ENCODE measurements at places on chromosomes 16 and 17. TPM values are rescaled to one million over a fixed set of nuclear protein-coding genes. Genes with fewer than 3 reads are reported as not detected.

DNA sequence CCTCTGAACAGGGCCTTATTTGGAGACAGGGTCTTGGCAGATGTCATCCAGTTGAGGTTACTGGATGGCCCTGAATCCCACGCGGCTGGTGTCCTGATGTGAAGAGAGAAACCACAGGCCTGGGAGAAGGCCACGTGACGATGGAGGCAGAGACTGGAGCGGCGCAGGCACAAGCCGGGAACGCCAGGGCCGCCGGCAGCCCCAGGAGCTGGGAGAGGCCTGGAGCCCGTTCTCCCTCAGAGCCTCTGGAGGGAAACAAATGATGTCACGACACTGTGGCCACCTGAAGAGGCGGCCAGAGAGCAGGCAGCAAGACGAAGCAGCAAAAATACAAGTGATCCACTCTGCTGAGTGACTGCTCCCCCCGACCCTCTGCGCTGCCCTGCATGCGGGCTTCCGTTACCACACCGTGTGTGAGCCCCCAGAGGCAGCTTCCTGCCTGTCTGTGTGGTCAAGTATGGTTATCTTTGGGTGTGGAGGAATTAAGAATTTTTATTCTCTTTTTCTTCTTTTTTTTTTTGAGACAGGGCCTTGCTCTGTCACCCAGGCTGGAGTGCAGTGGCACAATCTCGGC is 11.6 kb downstream of the CD7 start:
- H3K36me3 ChIP-seq = no peaks in the 10 kb centered on the region
- H3K27ac ChIP-seq = no peak overlapping the region
- no peak overlapping the region for H3K4me3 ChIP-seq
- no peaks in the 10 kb centered on the region for H3K27me3 ChIP-seq

- no peaks in the 10 kb centered on the region for H3K27me3 ChIP-seq
- H3K4me3 ChIP-seq = no peak overlapping the region
- DNase-seq = no peak
- H3K27ac ChIP-seq = no peak overlapping the region
Measured at GRCh38 chr16:6751191-6751590, 581.5 kb upstream of the RBFOX1 start.

- H3K27me3 ChIP-seq = no peaks in the 10 kb centered on the region
- H3K4me3 ChIP-seq = no peak overlapping the region
- peak; percentile 38 for DNase-seq
- no peaks in the 10 kb centered on the region for H3K4me1 ChIP-seq
Measured at GRCh38 chr16:22683730-22684573, 130.0 kb upstream of the HS3ST2 start.

DNA sequence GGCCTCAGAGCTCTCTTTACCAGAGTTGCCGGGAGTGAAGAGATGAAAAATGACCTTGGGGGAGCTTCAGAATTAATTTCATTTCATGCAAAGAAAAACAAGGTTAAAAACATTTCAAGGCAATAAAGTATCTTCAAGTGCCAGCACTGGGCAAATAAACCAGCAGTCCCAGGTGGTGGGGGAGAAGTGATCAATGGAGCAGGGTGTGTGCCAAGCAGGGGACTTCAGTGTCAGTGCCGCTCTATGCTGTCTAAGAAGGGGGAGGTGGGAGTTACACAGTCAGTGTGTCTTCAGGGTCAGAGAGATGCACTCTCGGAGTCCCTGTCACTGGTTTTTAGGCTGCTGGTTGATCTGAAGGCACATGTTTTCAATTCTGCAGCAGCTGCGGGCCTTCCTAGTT is 57.2 kb upstream of the MGAT5B start:
- no peaks in the 10 kb centered on the region for H3K27me3 ChIP-seq
- H3K36me3 ChIP-seq = no peaks in the 10 kb centered on the region
- H3K27ac ChIP-seq = no peak overlapping the region
- no peak for DNase-seq

- H3K4me1 ChIP-seq = peaks cover 12% of the 10 kb centered on the region
- DNase-seq = no peak
- H3K27ac ChIP-seq = no peak overlapping the region
- H3K4me3 ChIP-seq = no peak overlapping the region
- H3K27me3 ChIP-seq = no peaks in the 10 kb centered on the region
Measured at GRCh38 chr16:11428623-11428953, 83.3 kb downstream of the RMI2 start.

DNA sequence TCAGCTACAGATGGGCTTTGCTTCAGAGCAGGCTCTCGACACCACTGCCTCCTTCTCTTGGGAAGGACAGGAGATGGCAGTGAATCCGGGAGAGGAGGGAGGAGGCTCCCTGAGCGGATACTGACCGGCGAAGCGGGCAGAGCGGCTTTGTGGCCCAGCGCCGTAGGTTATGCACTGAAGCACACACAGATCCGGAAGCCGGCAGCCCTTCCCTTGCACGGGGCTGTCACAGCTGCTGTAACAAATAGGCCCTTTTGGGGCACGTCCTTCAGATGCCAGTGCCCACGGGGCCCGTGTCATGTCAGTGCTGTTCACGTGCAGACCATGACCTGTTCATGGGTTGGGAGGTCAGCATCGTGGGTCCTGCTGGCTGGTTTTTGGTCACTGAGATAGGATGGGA is 144.7 kb upstream of the CHMP6 start:
- H3K36me3 ChIP-seq = no peaks in the 10 kb centered on the region
- H3K27me3 ChIP-seq = no peaks in the 10 kb centered on the region
- no peak overlapping the region for H3K4me3 ChIP-seq

GRCh38 chr17:42517516-42517915 is 18.5 kb upstream of the NAGLU start:
- H3K4me1 ChIP-seq = no peaks in the 10 kb centered on the region
- no peak overlapping the region for H3K4me3 ChIP-seq
- H3K36me3 ChIP-seq = no peaks in the 10 kb centered on the region
- DNase-seq = peak; percentile 91
- H3K27me3 ChIP-seq = no peaks in the 10 kb centered on the region

DNA sequence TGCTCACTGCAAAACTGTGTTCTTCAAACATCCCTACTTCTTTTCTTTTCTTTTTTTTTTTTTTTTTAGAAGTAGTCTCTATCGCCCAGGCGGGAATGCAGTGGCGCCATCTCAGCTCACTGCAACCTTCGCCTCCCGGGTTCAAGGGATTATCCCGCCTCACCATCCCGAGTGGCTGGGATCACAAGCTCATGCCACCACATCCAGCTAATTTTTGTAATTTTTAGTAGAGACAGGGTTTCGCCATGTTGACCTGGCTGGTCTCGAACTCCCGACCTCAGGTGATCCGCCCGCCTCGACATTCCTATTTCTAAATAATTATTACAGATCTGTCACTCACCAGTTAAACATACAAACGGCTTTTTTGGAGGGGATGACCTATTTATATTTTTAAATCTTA is 1.0 kb upstream of the RNASEK start:
- H3K27me3 ChIP-seq = no peaks in the 10 kb centered on the region
- H3K27ac ChIP-seq = no peak overlapping the region
- DNase-seq = no peak
- H3K36me3 ChIP-seq = peaks cover 4% of the 10 kb centered on the region

The HAGHL gene
- 159 TPM for total RNA-seq

- H3K27ac ChIP-seq = no peak overlapping the region
- H3K27me3 ChIP-seq = no peaks in the 10 kb centered on the region
- no peaks in the 10 kb centered on the region for H3K36me3 ChIP-seq
- no peak for DNase-seq
- no peak overlapping the region for H3K4me3 ChIP-seq
Measured at GRCh38 chr17:41741709-41742108, 7.3 kb upstream of the HAP1 start.

The SDR42E1 gene
- total RNA-seq = 4.4 TPM

- no peak overlapping the region for H3K27ac ChIP-seq
- H3K4me1 ChIP-seq = no peaks in the 10 kb centered on the region
- H3K36me3 ChIP-seq = no peaks in the 10 kb centered on the region
- no peak for DNase-seq
- no peak overlapping the region for H3K4me3 ChIP-seq
Measured at GRCh38 chr16:6694636-6695035, 638.0 kb upstream of the RBFOX1 start.

DNA sequence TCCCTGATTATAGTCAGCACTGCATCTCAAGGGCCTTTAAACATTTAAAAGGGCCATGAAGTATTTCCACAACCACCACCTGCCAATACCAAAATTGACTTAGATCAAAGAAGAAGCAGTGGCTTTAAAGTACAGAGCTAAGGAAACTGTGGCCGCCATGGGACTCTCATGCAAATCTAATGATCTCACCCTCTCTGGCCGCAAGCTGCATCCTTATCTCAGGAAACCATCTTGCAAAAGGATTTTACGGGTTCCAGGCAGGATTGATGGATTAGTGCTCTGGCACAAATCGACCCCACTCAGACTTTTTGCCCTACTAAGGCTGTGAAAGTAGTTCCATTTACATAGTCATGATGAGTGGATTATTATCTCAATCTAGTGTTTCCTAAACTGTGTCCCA is 22.6 kb downstream of the CDRT4 start:
- DNase-seq = no peak
- H3K36me3 ChIP-seq = no peaks in the 10 kb centered on the region
- H3K4me3 ChIP-seq = no peak overlapping the region

- H3K4me1 ChIP-seq = 0 out of 2 replicates have a peak, but pooled peaks cover 3% of the 10 kb centered on the region
- no peak overlapping the region for H3K4me3 ChIP-seq
- H3K36me3 ChIP-seq = peaks cover 28% of the 10 kb centered on the region
- H3K27me3 ChIP-seq = no peaks in the 10 kb centered on the region
- H3K27ac ChIP-seq = no peak overlapping the region
Measured at GRCh38 chr16:23629516-23629915, 11.6 kb downstream of the PALB2 start.

The PERCC1 gene
- not detected for total RNA-seq

- no peaks in the 10 kb centered on the region for H3K27me3 ChIP-seq
- no peaks in the 10 kb centered on the region for H3K36me3 ChIP-seq
- H3K27ac ChIP-seq = no peak overlapping the region
- DNase-seq = no peak
Measured at GRCh38 chr17:37847811-37848331, 76.3 kb upstream of the TBC1D3K start.

The TMC7 gene
- not detected for total RNA-seq

The TP53TG3 gene
- not detected for total RNA-seq

- no peak for DNase-seq
- H3K27me3 ChIP-seq = no peaks in the 10 kb centered on the region
- H3K27ac ChIP-seq = no peak overlapping the region
- no peaks in the 10 kb centered on the region for H3K4me1 ChIP-seq
- peaks cover 16% of the 10 kb centered on the region for H3K36me3 ChIP-seq
Measured at GRCh38 chr17:34990921-34991365, 10.6 kb downstream of the LIG3 start.

The KRT32 gene
- not detected for total RNA-seq

The PRRT2 gene
- 0.87 TPM for total RNA-seq

- no peak overlapping the region for H3K27ac ChIP-seq
- DNase-seq = no peak
- H3K36me3 ChIP-seq = no peaks in the 10 kb centered on the region
Measured at GRCh38 chr16:23384878-23385277, 68.1 kb downstream of the COG7 start.

- no peak overlapping the region for H3K27ac ChIP-seq
- no peak overlapping the region for H3K4me3 ChIP-seq
- no peaks in the 10 kb centered on the region for H3K4me1 ChIP-seq
- no peak for DNase-seq
- no peaks in the 10 kb centered on the region for H3K27me3 ChIP-seq
Measured at GRCh38 chr17:394718-395095, 42.1 kb upstream of the RPH3AL start.
